ENCODE measurements at places on chromosomes 3 and 15. TPM values are rescaled to one million over a fixed set of nuclear protein-coding genes. Genes with fewer than 3 reads are reported as not detected.
A peak's percentile ranks its signal among the peaks of the same experiment; 100 is the strongest.

GRCh38 chr3:69324362-69325025 is 61.4 kb downstream of the FRMD4B start:
- no peaks in the 10 kb centered on the region for H3K36me3 ChIP-seq
- DNase-seq: peak; percentile 15
- H3K27me3 ChIP-seq: no peaks in the 10 kb centered on the region
- H3K4me3 ChIP-seq: no peak overlapping the region
- peaks cover 45% of the 10 kb centered on the region for H3K4me1 ChIP-seq

DNA sequence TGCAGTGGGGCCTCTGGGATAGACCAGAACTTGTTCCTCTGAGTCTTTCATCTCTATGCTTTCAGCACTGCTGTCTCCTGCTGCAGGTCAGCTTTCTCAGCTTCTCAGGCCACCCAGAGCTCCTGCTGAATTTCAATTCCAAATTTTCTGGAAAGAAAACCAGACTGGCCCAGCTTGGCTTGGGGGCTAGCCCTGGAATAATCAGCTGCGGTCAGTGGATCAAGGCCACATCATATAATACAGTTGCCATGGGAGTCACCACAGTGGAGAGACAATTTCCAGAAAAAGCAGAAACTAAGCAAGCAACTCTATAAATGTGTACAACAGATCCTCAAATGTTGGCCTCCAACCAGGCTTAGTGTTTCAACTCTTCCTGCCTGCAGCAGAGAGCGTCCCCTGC is 91.1 kb upstream of the SLC24A5 start:
- DNase-seq: no peak
- H3K4me1 ChIP-seq: no peaks in the 10 kb centered on the region
- no peaks in the 10 kb centered on the region for H3K36me3 ChIP-seq
- H3K27me3 ChIP-seq: peaks cover 5% of the 10 kb centered on the region

- peaks cover 4% of the 10 kb centered on the region for H3K27me3 ChIP-seq
- DNase-seq: no peak
- no peak overlapping the region for H3K27ac ChIP-seq
- no peak overlapping the region for H3K4me3 ChIP-seq
These were observed 239.9 kb downstream of the OPA1 start for GRCh38 chr3:193832833-193833413.

GRCh38 chr3:20190991-20191390 is 5.0 kb upstream of the SGO1 start:
- no peak overlapping the region for H3K4me3 ChIP-seq
- H3K27me3 ChIP-seq: no peaks in the 10 kb centered on the region
- no peaks in the 10 kb centered on the region for H3K4me1 ChIP-seq
- H3K27ac ChIP-seq: no peak overlapping the region

DNA sequence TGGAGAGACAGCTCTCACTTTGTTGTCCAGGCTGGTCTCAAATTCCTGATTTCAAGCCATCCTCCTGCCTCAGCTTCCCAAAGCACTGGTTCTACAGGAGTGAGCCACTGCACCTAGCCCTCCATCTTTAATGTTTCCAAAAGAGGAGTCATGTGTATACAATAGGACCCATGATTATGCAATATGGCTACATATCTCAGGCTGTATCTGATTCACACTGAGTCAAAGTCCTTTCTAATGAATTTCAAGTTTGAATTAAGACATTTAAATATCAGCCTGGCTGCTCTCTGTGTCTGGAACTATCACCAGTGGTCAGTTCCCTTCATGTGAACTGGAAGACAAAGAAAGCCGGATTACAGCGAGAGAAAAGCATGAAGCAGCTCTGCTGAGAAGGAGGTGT is 90.5 kb downstream of the MINAR1 start:
- peaks cover 4% of the 10 kb centered on the region for H3K27me3 ChIP-seq
- H3K36me3 ChIP-seq: no peaks in the 10 kb centered on the region
- H3K27ac ChIP-seq: no peak overlapping the region
- H3K4me1 ChIP-seq: no peaks in the 10 kb centered on the region
- DNase-seq: no peak

GRCh38 chr3:459311-459670 is 262.7 kb downstream of the CHL1 start:
- no peaks in the 10 kb centered on the region for H3K4me1 ChIP-seq
- H3K36me3 ChIP-seq: no peaks in the 10 kb centered on the region
- no peak for DNase-seq

DNA sequence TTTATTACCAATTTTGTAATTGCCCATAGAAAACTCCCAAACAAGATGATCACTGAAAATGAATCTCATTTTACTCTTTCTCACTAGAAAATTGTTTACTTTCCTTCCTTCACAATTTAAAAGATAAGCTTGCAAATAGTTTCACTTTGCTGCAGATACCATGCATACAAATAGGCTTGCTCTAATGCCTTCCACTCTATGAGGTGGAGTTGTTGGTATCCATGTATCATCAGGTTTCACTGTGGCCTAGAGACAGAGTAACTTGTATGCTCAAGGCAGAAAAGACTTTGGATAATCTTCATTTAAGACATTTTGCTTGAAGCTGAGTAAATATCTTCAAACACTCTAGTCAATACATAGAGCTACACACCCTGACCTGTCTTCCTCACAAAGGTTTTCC is 60.8 kb downstream of the RYK start:
- H3K27me3 ChIP-seq: no peaks in the 10 kb centered on the region
- H3K4me1 ChIP-seq: no peaks in the 10 kb centered on the region
- H3K27ac ChIP-seq: no peak overlapping the region
- peaks cover 27% of the 10 kb centered on the region for H3K36me3 ChIP-seq
- no peak overlapping the region for H3K4me3 ChIP-seq
- DNase-seq: no peak

DNA sequence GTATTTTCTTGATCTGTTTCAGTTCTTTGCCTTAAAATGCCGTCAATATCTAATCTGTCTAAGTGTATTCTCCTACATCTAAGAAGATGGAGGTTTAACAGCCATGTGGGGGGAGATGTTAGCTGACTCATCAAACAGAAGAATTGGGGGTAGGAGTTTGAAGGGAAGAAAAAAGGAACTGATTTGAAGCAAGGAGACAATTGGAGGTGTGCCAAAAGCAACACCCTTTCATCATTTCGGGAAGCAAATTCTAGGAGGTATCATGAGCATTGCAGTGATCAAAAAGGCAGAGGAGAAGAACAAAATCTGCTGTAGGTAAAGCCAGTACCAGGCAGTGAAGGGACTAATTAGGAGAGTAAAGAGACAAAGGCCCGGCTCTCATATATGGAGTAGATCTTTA is 337.3 kb upstream of the TBC1D5 start:
- no peak overlapping the region for H3K4me3 ChIP-seq
- no peak for DNase-seq
- no peaks in the 10 kb centered on the region for H3K36me3 ChIP-seq
- peaks cover 5% of the 10 kb centered on the region for H3K4me1 ChIP-seq

The IL16 gene
- total RNA-seq: 102 TPM

The CSPG5 gene
- total RNA-seq: 0.97 TPM

The SLC9A9 gene
- total RNA-seq: 1.6 TPM
